ENCODE measurements at places on chromosomes 7 and 10. TPM values are rescaled to one million over a fixed set of nuclear protein-coding genes. Genes with fewer than 3 reads are reported as not detected.

The SMO gene
- total RNA-seq: 0.12 TPM

The ATP6V1F gene
- 67.9 TPM for total RNA-seq

The OR2A5 gene
- not detected for total RNA-seq

The TMEM184A gene
- not detected for total RNA-seq

The OR13A1 gene
- total RNA-seq: not detected

The AMZ1 gene
- 1.8 TPM for total RNA-seq

The ANKRD61 gene
- total RNA-seq: not detected

- DNase-seq: no peak
These were observed 93.1 kb downstream of the NRP1 start for GRCh38 chr10:33241351-33241750.

DNA sequence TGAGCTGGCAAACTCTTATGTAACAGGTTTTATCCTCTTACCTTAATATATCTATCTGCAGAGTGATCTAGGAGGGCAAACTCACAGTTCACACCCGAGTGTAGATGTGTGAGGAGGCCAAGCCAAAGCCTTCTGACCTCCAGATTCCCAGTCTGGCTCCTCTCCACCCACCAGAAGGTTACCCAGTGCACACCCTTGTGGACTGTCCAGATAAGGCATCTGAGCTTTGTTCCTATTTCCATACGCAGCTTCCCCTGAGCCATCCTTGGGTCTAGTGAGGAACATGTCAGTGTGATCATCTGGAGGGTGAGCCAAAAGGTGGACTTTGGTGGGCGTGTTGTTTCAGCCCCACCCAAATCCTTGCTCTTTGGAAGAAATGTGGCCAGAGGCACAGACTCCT, 203.0 kb upstream of the MEOX2 start:
- no peak for DNase-seq

GRCh38 chr10:20596065-20596755, 300.9 kb downstream of the NEBL start:
- no peak for DNase-seq

GRCh38 chr7:98394377-98394836, 6.5 kb downstream of the BAIAP2L1 start:
- no peak for DNase-seq

- no peak for DNase-seq
These were observed 163.7 kb downstream of the WNT2 start for GRCh38 chr7:117158941-117159697.

GRCh38 chr7:23472046-23472445, 1.8 kb upstream of the IGF2BP3 start:
- no peak for DNase-seq

DNA sequence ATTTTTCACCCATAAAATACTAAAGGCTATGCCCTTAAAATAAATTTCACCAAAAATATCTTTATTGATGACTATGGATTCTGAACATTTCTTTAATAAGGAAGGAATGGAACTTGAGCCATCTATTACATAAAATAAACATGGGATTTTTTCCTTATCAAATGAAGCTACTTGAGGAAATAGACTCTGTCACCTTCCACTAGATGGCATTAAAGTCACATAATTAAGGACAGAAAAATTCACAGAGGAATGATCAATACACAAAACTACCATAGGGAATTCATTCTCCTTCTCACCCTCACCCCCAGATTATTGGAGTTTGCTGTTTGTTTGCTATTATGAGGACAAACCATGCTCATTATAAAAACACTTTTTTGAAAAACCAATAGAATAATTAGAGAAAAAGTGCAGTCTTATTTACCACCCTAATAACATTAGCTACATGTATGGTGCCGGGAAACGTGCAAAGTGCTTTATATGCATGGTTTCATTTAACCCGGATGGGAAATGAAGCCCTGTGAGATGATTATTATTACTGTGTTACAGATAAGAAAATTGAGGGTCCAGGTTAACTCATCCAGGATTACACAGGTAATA, 21.1 kb upstream of the FOXI2 start:
- DNase-seq: no peak

DNA sequence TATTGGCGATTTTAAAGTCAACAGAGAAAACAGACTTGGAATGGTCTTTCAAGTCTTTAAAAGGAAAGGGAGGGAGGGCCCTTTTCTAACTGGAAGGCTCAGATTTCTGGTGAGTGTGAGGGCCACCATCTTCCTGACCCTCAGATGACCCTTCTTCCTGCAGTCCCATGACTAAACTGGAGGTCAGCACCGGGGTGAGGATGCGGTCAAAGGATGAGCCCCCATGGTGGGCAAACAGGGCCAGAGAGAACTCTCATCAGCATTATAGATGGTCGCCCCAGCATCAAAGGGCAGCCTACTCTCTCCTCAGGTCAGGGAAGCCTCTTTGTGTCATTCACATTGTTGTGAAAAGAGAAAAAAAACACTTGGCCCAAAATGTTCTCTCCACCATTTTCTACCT, 219.2 kb downstream of the LRMDA start:
- DNase-seq: no peak

- DNase-seq: no peak
These were observed 43.2 kb downstream of the HDAC9 start for GRCh38 chr7:18538554-18539250.

GRCh38 chr10:78600121-78600665, 468.6 kb upstream of the ZMIZ1 start:
- DNase-seq: no peak

GRCh38 chr7:2079332-2080059, 153.2 kb downstream of the MAD1L1 start:
- DNase-seq: no peak

- DNase-seq: no peak
These were observed 27.2 kb downstream of the TTYH3 start for GRCh38 chr7:2658941-2659340.

DNA sequence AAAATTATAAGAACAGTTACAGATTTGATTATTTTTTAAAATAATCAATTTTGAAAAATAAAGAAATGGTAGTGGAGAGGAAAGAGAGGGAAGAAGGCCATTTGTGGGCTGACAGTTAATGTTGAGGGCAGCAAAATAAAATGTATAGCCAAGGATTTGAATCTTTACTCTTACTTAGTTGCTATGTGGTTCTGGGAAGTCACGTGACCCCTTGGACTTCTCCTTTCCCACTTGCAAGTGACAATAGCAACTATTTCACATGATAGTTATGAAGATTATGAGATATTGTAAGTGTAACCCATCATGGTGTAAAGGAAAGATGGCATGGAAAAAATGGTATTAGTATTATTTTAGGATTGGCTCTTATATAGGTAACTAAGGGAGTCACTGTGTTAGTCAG, 567.3 kb upstream of the GHITM start:
- no peak for DNase-seq

DNA sequence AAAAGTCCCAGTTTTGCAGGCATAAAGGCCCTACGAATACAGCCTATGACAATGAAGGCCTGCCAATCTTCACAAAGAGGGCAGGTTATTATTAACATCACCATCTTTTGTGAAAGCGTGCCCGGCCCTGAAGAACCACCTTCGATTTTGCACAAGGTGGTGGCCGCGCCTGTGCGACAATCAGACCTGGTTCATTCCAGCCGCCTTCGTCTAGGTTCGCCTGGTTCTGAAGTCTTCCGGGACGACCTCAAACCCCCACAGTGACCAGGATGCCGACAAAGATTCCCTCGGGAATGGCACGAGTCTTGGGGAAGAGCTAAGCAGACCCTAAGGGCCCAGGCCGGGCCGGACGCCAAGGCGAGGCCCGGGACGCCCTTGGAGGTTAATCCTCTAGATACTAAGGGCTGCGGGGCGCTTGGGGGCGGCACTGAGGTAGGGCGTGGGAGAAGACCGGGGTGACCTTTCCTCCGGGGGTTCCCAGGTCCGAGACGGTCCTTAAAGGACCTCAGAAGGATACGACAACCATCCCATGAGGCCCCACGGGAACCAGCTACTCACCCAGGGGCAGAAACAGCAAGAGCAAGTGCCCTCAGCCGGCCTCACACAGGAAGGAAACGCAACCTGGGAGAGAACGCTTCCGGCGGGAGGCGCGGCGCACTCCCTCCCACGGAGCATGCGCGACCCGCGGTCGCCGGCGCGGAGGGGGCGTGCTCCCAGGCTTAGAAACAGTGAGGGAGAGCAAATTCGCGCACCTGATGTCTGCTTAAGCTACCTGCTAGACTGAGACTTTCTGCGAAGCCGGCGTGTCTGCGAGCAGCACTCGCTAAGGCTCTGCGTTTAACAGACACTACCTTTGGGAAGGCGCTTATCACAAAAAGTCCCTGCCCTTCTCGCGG, at the start of gene ATAD1:
Gene ATAD1, minus strand, starts transcription at position 618 of the 896 bp plus-strand sequence. CDS start 3,627 bp downstream, outside the sequence.
- peak; percentile 89 for DNase-seq

GRCh38 chr7:80634505-80634904, 3.9 kb upstream of the CD36 start:
- DNase-seq: no peak

GRCh38 chr7:50687096-50687495, 95.6 kb downstream of the GRB10 start:
- DNase-seq: no peak

GRCh38 chr10:50577681-50578350, 45.9 kb downstream of the SGMS1 start:
- DNase-seq: no peak

DNA sequence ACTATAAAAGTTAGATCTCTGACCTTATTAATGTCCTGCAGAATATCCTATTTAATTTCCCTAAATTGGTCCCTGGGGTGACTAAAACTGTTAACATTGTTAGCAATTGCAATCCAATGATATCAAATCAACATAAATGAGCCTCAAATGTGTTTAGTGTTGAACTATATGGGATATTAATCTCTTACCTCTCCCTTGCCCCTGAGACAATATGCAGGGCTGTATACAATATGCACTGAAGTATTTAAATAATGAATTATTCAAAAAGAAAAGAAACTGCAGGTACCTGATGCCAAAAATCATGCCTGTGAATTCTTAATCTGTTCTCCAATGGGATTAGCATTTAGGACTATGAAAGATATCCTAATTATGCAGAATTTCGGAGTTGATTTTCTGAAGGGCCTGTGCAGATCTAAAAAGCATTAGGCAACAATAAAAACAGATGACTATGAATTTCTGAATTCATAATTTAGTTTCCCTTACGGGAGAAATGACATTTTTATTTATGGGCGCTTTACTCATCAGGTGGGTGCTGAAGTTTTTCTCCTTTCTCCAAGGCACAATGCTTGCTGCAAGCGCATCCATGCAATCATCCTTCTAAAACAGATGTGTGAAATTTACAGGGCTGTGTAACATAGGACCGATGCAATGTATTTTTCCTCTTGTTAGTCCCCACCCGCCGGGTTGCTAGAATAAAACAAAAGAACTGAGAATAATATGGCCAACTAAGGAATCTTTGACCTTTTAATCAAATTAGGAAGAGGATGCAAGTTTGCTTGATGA, 5.4 kb upstream of the C10orf90 start:
- no peak for DNase-seq
